ENCODE measurements at places on chromosomes 12 and 14.

- no peak for DNase-seq
These were observed 20.3 kb downstream of the SOCS2 start for GRCh38 chr12:93592641-93593406.

DNA sequence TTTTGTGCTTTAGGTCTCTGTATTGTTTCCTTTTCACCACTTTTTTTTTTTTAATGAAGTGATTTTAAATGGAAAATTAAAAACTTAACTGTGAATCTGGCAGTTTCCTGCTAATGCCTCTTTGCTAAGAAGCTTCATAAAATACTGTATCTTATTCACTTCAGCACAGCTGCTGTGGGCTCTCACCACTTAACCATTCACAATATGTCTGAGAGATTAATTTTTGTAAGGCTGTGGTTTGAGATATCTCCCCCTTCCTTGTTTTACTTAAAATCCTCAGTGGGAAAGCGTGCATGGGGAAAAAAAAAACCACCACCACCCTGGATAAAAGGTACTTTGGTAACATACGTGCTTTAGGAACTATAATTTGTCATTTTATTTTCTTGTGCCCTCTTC lies 115.9 kb downstream of the ETV6 start:
- no peak for DNase-seq

- DNase-seq, result peak; percentile 24
These were observed at the start of gene STAT6 for GRCh38 chr12:57111031-57111734. Gene STAT6, minus strand, starts transcription at chr12:57111362. Its CDS starts 3,084 bp downstream, at chr12:57108278.

DNA sequence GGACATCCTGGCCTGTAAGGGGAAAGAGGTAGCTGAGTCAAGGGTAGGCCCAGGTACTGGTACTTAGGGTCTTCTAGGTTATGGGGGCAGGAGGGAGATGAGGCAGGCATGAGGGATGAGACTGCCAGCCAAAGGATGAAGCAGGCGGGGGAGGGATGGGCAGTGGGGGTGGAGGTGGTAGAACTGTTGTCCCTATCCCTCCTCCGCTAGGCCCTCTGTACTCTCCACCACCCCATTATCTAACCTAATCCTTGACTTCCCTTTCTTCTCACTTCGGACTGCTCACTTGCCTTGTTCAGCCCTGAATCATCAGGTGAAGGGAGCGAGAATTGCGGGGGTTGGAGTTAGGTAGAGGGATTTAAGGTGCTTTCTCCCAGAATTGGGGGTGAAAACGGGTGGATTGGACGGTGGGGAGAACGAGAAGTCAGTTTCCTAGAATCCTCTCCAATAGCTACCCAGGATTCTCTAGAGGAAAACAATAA lies 562 bp downstream of the PAN2 start:
- no peak for DNase-seq

- DNase-seq, result no peak
These were observed 136.3 kb downstream of the FUT8 start for GRCh38 chr14:65548878-65549277.
